IMR-90 (cell line): ENCODE measurements at places on chromosomes 6 and 20. TPM values are rescaled to one million over a fixed set of nuclear protein-coding genes. Genes with fewer than 3 reads are reported as not detected.

DNA sequence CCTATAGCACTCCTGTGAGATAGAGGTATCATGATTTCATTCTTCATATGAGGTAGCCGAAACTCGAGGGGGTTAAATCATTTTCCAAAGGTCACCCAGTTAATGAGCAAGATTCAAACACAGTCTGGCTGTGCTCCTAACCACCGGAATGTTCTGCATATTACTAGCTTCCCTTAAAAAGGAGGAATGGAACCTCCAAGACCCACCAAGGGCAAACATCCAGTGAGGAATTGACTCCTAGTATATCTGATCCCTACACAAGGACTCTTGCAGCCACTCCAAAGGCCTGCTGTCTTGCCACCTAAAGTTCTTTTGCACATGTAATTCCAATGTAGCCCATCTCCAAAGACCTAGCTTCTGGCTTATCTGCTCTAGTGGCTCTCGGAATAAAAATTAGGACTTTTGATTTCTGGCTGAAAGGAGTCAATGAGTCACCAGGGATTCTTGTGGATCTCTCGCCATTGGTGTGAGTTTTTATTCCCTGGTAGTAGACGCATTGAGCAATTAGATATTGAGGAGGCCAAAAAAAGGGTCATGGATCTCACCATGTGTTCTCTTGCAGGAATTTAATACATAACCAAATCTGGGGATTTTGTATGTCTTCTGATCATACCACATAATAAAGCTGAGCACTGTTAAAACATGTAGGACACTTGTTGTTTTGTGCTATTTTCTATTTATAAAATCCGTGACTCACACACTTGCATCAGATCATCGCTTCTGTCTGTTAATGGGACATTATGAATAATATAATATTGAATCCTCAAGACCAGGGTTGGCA, 9.1 kb downstream of the BCAS1 start:
- DNase-seq, result peak; percentile 7

Gene GPR63
- 0.36 and 0.56 TPM in 2 replicates for total RNA-seq

- DNase-seq, result no peak
These were observed 5.2 kb upstream of the BTN2A2 start for GRCh38 chr6:26377719-26378118.

Gene SYNDIG1
- not detected in 2 replicates for total RNA-seq

- peak; percentile 21 for DNase-seq
These were observed 24.2 kb downstream of the NAPB start for GRCh38 chr20:23396950-23397627.

GRCh38 chr6:55069132-55069781, 105.1 kb upstream of the HCRTR2 start:
- peak; percentile 66 for DNase-seq
